ENCODE measurements at places on chromosomes 1 and 21.

GRCh38 chr1:181743878-181744312 is 260.6 kb downstream of the CACNA1E start:
- DNase-seq, result no peak

DNA sequence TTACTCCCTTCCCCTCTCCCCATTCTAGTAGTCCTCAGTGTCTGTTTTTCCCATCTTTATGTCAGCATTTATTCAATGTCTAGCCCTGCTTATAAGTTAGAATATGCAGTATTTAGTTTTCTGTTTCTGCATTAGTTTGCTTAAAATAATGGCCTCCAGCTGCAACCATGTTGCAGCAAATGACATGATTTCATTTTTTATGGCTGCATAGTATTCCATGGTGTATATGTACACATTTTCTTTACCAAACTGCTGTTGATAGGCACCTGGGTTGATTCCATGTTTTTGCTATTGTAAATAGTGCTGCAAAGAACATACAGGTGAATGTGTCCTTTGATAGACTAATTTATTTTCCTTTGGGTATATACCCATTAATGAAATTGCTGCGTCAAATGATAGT is 267.7 kb downstream of the SRGAP2C start:
- DNase-seq, result no peak

DNA sequence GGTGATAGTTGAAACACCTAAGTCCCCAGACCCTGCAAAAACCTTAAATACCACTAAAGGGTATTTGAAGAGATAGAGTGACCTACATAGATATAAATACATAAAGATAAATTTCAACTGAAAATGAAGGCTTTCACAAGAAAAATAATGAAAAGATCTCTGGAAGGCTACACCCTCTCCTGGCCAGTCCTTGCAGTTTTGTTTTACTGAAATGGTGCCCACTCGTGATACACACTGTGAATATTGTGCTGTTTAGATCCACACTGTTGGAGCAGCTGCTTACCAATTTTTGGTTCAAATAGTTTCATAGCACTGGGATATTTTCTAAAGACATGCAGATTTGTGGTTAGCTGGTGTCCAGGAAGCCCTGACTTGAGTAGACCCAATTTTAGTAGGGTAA is 31.5 kb upstream of the RNF187 start:
- DNase-seq, result no peak

DNA sequence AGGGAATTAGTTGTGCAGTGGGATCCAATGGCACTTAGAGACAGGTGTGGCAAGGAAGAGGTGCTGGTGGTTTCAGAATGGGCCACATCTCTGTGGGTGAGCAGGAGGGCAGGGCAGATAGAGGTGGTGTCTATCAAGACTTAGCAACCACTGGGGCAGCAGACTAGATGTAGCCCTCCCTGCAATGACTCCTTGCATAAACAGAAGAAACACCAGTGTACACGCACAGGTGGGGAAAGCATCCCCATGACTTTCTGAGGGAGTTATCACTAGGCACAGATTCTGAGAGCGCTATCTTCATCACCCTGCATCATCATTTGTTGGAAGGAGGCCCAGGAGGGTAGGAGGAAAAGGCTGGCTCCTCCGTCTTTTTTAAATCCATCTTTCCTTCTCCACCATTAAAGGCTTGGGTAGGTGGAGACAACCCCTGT is 58.4 kb downstream of the PLXNA2 start:
- DNase-seq, result no peak

DNA sequence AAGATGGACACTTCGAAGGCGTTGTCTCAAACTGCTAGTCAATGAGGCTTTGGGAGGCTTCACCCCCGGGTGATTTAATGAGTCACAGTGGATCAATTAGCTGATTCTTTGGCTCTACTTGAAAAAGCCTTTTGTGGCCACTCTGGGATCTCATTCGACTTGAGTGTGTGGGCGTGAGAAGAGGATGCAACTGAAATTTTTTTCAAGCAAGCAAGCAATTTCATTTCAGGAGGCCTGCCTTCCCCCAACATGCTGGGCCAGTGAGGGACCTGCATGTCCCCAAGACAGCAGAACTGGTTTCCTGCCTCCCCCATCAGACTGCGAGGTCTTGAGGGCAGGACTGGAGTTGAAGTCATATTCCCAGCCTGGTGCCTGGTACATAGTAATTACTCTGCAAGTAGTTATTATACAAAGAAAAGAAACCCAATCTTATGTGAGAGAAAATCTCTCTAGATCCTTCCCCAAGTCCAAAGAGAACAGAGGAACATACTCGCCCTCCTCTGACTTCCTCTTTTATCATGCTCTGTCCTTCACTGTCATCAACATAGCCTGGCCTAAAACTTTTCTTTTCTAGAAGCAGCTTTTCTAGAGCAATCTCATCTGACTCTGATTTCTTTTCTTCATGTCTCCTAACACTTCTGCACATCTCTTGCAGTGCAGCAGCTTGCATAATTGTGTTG is 22.7 kb downstream of the SYT6 start:
- no peak for DNase-seq
